Esophagus muscularis mucosa (tissue), 4 donors: ENCODE measurements at places on chromosomes 13 and 19. TPM values are rescaled to one million over a fixed set of nuclear protein-coding genes. Genes with fewer than 3 reads are reported as not detected.

- no peak for DNase-seq
These were observed 49.5 kb downstream of the COL4A1 start for GRCh38 chr13:110257408-110257807.

DNA sequence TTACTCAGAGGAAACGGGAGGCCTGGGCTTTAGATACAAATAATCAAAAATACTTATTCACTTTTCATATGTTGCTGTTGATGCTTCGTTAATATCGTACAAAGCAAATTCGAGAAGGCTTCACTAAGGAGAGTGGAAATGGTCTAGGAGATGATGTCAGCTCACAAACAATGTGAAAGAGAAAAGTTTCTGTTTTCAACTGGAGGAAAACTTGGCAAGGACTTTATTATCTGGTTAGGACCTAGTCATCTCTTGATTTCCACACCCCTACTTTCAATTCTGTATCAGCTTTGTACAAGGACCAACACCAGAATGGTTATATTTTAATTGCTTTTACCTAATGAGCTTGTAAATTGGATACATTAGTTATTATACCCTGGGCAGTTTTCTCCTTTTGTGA is 88.0 kb downstream of the SLC10A2 start:
- no peak for DNase-seq

IL12RB1 gene
- 0.75 TPM for total RNA-seq

NXNL1 gene
- not detected for total RNA-seq

CYP4F3 gene
- total RNA-seq, result not detected
